ENCODE measurements at places on chromosomes 7 and 10. TPM values are rescaled to one million over a fixed set of nuclear protein-coding genes. Genes with fewer than 3 reads are reported as not detected.

GRCh38 chr10:62069452-62070178 is 168.1 kb downstream of the ARID5B start:
- H3K27ac ChIP-seq = no peak overlapping the region
- H3K4me1 ChIP-seq = no peaks in the 10 kb centered on the region
- H3K36me3 ChIP-seq = peaks cover 40% of the 10 kb centered on the region
- DNase-seq = no peak
- no peaks in the 10 kb centered on the region for H3K27me3 ChIP-seq

The RADIL gene
- not detected for total RNA-seq

- DNase-seq = no peak
- no peak overlapping the region for H3K27ac ChIP-seq
- no peaks in the 10 kb centered on the region for H3K4me1 ChIP-seq
These were observed 14.3 kb upstream of the COL17A1 start for GRCh38 chr10:104099941-104100340.

DNA sequence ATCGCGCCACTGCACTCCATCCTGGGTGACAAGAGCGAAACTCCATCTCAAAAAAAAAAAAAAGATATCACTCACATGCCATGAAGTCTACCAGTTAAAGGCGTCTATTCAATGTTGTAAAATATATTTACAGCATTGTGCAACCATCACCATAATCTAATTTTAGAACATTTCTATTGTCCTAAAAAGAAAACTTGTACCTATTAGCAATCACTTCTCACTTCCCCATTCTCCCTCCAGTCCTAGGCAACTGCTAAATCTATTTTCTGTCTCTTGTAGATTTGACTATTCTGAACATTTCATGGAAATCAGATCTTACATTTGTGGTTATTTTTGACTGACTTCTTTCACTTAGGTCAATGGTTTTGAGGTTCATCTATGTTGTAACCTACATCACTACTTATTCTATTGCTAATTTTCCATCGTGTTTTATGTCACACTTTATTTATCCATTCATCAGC is 25.2 kb upstream of the OTUD1 start:
- no peak for DNase-seq
- H3K27me3 ChIP-seq = no peaks in the 10 kb centered on the region
- no peak overlapping the region for H3K4me3 ChIP-seq

DNA sequence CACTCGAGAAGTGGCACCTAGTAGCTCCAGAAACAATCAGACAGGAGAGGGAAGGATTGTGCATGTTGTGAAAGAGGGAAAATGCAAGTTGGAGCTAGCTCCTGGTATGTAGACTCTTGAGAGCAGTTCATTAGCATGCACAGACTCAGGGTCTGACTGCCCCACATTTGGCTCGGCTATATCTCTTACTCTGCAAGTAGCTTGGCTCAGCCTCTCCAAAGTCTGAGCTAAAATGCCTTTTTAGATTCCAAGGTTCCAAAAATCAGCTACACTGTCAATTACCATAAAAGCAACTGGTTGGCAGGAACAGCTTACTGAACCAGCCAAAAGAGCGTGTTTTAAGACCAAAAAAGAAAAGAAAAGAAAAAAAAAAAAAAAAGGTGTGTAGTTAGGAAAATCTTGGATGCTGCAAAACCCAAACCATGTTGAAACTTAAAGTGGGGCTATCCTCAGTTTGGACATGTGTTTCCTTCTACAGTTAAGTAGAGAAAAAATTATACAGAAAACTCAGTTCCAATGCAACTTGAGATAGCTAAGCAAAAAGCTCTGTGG is 65.5 kb downstream of the MKX start:
- no peaks in the 10 kb centered on the region for H3K27me3 ChIP-seq
- no peaks in the 10 kb centered on the region for H3K4me1 ChIP-seq
- no peak overlapping the region for H3K4me3 ChIP-seq
- no peak overlapping the region for H3K27ac ChIP-seq
- no peak for DNase-seq
- no peaks in the 10 kb centered on the region for H3K36me3 ChIP-seq

All from natural killer cell (primary cell).